GM23248 (cell line): ENCODE measurements at places on chromosomes 1 and 21. TPM values are rescaled to one million over a fixed set of nuclear protein-coding genes. Genes with fewer than 3 reads are reported as not detected.

DNA sequence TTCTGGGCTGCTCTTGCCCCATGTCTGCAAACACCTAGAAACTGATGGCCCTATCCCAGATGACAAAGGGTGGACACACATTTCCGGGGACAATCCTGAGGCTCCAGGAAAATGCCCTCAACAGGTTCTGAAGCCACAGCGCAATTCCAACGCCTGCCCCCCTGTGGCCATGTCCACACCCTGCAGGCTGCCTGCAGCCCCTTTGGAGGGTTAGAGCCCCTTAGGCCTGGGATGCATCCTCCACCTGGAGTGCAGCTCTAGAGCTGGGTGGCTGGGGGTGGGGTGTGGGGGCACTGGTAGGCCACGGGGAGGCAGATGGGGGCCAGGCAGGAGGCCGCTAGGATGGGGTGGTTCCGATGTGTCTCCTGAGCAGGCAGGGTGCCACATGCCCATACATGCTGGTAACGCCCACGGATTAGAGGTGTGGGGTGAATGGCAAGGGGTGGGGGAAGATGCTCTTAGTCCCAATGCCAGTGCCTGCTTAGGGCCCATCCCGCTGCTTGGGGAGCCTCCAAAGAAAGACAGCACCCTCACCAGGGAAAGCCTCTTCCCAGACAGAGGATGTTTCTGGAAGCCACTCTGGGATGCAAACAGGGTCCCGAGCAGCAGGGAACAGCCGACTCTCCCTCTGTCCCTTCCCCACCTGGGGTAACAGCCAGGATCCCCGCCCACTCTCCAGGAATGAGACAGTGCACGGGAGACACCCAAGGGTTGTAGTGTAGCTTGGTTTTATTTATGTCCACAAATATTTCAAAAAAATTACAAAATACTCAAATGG is 34.0 kb downstream of the SLC45A1 start:
- peak; percentile 44 for DNase-seq

DNA sequence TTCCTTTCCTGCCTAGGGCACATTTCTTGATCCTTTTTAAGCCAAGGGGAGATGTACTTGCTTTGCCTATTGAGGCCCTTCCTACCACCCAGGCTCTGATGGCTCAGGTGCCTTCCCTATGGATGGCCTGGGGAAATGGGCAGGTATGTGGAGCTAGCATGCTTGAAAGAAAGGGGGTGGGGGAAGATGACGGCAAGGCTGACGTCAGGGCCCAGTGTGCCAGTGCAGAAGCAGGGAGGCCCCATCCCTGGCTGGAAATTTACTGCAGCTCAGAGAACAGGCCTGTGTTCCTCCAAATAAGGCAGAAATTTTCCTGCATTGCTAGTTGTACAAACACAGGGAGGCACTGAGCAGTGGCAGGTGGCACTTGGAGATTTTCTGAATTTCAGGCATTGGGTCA is 453.2 kb upstream of the VAMP3 start:
- no peak for DNase-seq

DNA sequence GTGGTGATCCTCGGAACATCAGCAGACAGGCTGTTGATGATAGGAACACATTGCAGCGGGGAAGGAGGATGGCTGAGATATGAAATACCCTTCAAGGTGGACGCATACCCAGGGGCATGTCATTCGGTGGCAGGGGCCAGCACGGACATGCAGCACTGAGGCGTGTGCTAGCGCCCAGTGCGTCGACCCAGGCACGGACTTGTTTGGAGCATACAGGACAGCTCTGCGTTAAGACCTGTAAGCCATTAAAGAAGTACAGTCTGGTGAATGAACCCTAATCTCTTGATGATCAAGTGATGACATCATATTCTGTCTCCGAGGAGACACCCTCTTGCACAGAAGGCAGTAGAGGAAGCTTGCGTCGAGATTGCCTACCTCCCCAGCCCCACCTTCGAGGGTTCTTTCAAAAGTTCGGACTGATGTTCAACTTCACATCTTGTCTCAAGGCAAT is 63.6 kb upstream of the KIF26B start:
- peak; percentile 22 for DNase-seq

DNA sequence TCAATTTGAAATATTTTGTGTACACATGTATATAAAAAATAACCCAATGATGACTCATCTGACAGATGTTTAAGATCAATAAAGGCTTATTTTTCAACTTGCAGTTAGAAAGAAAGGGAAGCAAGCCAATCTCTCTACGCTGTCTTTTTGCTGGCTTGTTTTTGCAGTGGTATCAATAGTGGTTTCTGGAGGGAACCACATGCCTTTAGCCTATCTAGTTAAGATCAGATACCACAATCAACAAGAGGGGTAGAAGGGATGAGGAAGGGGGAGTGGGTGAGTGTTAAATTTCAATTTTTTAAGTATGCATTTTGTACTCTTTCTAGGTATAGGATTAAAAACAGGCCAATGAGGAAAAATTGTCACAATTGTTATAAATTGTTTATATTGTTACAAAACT is 276.2 kb downstream of the KCNH1 start:
- no peak for DNase-seq

DNA sequence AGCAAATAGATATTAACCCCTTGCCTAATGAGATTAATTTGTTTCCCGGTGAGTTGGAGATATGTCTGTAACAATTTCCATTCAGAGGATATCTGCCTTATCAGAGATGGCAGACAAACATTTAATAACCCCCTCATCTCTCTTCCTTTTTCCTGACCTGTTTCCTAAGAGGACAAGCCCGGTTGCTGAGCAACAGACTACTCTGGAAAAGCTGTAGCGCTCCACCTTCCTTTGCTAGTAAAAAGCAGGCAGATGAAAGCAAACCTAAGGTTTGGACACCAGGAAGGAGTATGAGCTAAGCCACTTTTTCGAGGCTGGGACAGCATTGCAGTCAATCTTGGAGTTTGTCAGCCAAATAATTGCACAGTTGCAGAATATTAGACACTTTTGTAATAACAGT is 82.4 kb downstream of the RGS21 start:
- no peak for DNase-seq

DNA sequence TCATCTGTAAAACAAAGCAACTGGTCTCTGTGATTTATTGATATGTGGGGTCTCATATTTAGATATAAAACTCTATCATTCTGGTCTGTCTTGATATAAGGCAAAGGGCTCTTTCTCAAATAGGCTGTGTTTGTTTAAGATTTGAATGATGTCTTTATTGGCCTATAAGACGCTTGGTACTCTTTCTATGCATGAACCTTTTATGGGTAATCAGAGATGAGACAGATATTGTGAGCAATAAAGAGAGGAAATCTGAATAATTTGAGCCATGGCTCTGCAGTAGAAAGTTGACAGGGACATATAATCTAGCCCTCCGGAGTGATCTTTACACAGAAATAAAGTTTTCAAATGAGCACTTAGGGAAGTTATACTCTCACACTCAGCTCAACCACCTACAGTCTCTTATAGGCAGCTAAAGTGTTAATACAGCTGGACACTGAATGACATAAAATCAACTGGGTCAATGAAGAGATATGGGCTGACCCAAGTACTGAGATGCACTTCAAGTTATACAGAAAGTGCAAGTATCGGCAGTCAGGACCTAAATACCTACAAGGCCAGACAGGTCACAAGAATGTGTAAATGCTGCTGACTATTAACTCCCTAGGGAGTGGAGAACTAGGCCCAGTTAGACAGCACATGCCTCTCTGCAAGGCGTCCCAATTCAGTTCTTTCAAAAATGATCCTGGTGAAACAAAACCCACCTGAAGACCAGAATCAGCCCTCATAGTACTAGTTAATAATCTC is 111.0 kb downstream of the PTPN14 start:
- DNase-seq: no peak

Gene CFAP126
- not detected in 2 replicates for total RNA-seq

GRCh38 chr1:208300084-208300770 is 56.0 kb upstream of the PLXNA2 start:
- DNase-seq: no peak

- no peak for DNase-seq
Observed at GRCh38 chr1:40985875-40986274, 6.4 kb downstream of the CTPS1 start.

Gene CACNA1S
- not detected in 2 replicates for total RNA-seq

Gene GPR37L1
- not detected in 2 replicates for total RNA-seq

Gene FCRL1
- not detected in 2 replicates for total RNA-seq

Gene MROH9
- total RNA-seq: 0.25 TPM in 1 of 2 replicates, not detected in the other

Gene GJA4
- total RNA-seq: not detected in 2 replicates

- peak; percentile 72 for DNase-seq
Observed at GRCh38 chr1:201634261-201634660, 95.3 kb downstream of the NAV1 start.

Gene ATP1A4
- total RNA-seq: not detected in 2 replicates

DNA sequence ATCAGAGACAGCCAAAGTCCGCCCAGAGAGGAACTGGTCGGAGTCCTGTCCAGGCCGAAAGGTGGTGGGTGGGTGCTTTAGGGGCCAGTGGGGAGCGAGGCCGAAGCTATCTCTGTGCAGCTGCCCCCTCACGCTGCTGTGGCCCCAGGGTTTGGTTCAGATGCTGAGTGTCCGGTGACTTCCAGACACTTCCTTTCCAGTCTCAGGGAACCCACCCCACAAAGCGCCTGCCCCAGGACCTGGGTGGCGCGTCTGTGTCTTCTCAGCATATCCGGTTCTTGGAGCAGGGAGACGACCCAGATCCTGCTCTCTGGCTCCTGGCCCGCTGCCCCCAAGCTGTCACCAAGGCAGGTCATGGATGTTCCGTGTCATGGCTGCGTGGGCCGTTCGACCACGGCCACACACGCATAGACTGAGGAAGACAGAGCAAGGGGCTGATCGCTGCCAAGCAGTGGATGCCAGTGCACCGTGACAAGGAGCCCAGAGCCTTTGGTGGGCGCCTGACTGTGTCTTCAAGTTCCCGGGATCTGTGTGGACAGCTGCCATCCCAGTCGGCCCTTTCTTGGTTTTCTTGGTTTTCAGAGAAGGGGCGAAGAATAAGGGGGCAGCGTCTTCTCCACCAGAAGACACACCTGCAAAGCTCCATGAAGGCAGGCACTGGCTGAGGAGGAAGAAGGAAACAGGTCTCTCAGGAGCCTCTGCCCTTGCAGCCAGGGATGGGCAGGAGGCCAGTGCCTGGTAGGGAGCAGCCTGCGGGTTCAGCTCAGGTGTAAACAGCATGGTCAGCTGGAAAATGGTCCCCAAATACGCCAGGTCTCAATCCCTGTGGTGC is 22.9 kb upstream of the COL18A1 start:
- no peak for DNase-seq

DNA sequence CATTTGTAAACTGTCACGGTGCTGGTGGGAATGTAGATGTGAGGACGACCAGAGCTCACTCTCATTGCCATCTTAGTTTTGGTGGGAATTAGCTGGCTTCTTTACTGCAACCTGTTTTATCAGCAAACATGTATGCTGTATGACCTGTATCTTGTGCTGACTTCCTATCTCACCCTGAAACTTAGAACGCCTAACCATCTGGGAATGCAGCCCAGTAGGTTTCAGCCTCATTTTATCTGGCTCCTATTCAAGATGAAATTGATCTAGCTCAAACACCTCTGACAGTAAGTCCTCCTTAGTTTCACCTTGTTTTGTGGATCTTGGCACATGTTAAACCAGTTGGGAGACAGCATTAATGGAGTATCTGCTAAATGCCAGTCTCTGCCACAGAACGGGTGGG is 174.6 kb downstream of the HLX start:
- DNase-seq: no peak

- peak; percentile 71 for DNase-seq
Observed at GRCh38 chr1:156140879-156141707, 12.3 kb upstream of the SEMA4A start.

Gene SCAMP3
- total RNA-seq: 53.6 and 80.5 TPM in 2 replicates

- no peak for DNase-seq
Observed at GRCh38 chr1:84961316-84961715, 35.6 kb downstream of the MCOLN2 start.

Gene NPHS2
- not detected in 2 replicates for total RNA-seq

Gene LPAR3
- total RNA-seq: 0.32 and 1.1 TPM in 2 replicates

DNA sequence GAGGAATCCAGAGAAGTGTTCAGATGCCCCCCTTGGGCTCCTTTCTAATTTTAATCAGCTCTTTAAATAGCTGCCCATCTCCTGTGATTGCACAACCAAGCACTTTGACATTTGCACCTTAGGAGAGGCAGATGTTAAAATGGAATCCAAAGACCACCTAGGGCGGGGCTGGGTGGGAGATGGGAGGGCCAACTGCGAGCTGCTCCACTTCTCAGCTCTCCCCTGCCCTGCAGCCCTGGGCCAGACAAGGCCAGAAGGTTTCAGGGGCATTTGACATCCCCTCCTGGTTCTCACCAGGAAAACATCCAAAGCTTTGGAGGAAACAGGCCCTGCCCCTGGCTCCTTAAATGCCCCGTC is 106.9 kb downstream of the DHRS3 start:
- no peak for DNase-seq

- DNase-seq: no peak
Observed at GRCh38 chr1:29664711-29665110, 428.4 kb downstream of the PTPRU start.

Gene IVL
- 0.76 and 1.1 TPM in 2 replicates for total RNA-seq

DNA sequence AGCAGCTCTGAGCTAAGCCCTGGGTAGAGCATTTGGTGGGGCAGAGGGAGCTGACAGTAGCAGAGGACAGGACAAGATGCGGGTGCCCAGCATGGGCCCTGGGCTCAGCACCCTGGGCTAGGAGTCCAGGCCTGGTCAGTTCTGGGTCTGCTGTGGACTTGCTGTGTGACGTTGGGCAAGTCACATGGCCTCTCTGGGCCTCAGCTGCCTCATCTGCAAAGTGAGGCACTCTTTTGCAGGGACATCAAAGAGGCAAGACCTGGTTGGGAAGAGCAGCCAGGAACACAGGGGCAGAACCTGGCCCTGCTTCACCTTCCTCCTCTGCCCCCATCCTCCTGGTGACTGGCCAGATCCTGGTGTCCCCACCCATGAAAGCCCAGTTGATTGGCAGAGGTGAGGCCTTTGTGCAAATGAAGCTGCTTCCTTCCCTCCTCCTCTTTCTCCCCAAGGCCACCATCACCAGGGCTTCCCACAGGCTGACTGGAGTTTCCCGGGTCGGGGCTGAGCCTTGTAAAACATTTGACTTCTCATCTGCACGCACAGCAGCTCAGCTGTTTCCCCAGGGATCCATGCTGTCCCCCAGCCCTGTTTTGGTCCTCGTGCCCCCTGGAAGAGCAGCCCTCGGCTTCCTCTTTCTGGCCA is 350.5 kb downstream of the MATN1 start:
- no peak for DNase-seq

DNA sequence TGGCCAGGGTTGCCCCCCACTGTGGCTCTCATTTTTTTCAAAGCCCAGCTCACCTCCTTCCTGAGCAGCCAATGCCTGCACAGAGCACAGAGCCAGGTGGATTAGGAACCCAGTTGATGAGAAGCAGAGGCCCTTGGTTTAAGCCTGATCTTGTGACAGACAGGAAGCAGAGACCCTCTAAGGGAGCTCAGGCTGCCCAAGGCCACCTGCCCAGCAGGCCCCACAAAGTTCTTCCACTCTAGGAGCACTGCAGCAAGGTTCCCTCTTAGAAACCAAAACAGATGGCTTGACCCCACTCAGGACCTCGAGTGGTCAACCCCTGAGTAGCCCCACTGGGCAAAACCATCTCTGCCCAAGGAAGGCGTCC is 25.5 kb upstream of the PRSS38 start:
- no peak for DNase-seq
